Activated CD4-positive, alpha-beta T cell treated with anti-CD3 and anti-CD28 coated beads for 48 hours (primary cell): ENCODE measurements at places on chromosomes 1 and 21.

DNA sequence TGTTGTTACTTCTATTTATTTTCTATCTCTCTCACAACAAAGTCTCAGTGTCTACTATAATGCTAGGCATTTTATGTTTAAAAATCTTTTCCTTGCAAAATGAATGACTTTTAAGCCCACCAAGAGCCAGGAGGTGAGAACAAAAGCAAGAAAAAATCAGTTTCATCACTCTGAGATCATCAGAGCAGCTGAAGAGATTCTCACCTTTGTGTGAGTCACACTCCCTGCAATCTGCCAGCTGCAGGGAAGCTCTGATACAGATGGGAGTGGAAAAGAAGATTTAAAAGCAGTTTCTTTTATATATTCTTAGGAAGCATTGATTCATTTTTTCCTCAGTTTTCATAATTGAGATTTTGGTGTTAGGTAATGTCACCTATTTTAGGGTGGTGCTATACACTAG, 107.6 kb downstream of the LHX9 start:
- DNase-seq: peak; percentile 12

DNA sequence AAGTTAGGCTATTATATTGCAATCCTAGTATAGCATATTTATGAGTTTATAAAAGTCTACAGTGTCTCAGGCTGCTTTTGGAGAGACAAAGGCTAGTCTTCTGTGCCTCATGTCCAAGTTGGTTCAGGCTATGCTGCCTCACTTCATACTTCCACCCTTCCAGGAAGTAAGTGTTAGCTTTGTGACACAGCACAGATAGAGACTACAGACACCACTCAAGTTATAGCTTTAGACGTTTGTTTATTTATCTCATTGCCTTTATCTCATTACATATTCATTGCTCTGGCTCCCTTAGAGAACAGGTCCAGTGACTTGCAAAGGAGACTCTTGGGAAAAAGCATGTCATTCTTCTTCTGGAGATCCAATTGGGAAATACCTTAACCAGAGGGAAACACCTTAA, 22.6 kb upstream of the GBP4 start:
- DNase-seq: no peak

GRCh38 chr1:186022184-186022583, 288.0 kb downstream of the HMCN1 start:
- DNase-seq: no peak

DNA sequence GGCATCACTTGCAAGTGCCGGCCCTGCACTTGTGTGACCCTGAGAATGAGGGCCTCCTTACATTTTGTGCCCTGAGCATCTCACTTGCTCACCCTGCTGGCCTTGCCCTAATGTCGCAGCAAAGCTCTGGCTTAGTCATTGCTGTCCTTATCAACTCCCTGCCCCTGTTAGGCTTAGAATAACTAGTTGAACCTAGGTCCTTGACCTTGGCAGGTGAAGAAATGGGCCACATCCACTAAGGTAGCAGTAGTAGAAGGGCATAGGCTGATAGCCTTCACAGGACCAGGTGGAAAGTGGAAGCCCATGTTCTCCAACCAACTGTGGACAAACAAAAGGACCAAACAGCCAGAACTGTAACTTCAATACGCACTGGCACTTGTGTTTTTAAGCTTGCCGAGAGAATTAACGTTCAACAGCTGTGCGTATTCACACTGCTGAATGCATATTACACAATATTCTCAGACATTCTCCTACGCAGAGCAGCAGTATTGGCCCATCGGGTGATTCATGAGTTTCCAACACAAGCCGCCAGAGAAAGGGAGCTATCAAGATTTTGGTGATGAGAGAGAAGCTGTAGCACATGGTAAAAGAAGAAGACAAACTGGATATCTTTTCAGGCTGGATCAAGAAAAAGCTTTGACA, 27.7 kb upstream of the PTGFRN start:
- peak; percentile 59 for DNase-seq

GRCh38 chr1:205350691-205351141, 6.0 kb downstream of the KLHDC8A start:
- no peak for DNase-seq

DNA sequence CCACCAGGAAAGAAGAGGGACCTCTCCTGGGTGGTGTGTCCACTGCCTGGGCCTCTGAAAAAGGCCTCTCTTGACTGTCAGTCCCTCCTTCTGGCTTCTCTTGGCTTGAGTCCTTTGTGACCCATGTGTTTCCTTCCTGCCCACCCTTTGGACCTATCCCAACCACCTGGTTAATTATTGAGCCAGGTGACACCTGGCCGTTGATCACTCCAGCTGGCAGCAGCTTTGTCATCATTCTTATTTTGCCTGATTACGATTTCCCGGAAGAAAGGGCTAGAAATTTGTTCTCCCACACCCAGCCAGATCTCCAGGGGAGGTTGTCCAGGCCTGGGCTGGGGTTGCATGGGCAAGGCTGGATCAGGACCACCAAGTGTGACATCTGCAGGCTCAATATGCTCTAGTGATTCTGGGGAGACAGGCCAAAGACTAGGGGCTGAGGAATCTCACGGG, 24.8 kb downstream of the CSF1 start:
- DNase-seq: no peak

DNA sequence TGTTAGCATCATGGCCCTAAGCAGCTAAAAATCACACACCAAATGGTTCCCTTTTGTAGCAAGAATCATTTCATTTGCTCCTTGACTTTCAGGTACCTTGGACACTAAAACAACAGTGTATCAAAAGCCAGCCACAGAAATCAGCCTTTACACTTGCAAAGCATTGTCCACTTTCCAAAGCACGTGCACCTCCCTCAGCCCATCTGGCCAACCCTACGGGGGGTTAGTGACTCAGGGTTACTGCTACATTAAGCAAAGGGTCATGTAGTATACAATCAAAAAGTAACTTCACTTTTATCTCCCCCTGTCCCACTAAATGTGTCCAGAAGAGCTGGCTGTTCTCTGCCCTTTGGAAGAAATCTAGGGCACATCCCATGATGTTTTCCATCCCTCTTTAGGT, 149.7 kb downstream of the HIVEP3 start:
- DNase-seq: no peak

GRCh38 chr1:232655028-232655745, 25.3 kb upstream of the SIPA1L2 start:
- DNase-seq: no peak

- no peak for DNase-seq
These were observed 16.6 kb upstream of the PTP4A2 start for GRCh38 chr1:31954607-31955283.

- no peak for DNase-seq
These were observed 47.9 kb upstream of the LAPTM5 start for GRCh38 chr1:30805304-30806003.

DNA sequence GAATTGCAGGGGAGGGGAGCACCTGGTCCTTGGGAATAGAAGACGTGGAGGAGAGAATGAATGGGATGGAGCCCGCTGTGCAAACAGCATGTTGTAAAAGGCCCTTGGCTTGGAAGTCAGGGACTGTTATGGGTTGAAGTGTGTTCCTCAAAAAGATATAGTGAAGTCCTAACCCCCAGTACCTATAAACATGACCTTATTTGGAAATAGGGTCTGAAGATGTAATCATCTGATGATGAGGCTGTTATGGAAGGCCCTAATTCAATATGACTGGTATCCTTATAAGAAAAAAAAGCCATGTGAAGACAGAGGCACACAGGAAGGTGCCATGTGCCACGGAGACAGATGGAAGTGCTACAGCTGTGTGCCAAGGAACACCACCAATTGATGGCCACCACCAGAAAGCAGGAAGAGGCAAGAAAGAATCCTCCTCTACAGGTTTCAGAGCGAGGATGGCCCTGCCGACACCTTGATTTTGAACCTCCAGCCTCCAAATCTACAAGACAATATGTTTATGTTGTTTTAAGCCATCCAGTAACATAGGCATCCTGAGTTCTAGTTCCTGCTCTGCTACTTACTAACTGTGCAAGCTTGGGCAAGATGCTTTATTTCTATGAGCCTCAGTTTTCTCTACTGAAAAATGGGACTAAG, 51.2 kb downstream of the LRRN2 start:
- no peak for DNase-seq

DNA sequence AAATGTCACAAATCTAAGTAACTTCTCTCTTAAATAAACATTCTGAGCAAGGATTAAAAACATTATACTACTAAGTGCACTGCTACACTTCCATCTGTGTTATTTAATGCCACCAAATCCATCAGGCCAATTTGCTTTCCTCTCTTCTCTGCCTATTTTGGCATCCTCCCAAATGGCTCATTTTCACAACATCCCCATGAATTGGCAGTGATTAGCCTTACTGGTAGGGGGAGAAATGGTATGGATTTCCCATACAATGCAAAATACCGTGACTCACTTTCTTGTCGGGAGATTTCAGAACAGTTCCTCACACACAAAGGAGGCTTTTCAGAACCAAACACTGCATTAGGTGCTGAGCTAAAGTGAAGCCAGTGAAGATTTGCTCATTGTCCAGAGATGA, 195.7 kb downstream of the MIS18A start:
- DNase-seq: no peak

- no peak for DNase-seq
These were observed 2.6 kb upstream of the TSPAN1 start for GRCh38 chr1:46172321-46172720.

- DNase-seq: no peak
These were observed 66.3 kb upstream of the KIF1B start for GRCh38 chr1:10143961-10144485.

DNA sequence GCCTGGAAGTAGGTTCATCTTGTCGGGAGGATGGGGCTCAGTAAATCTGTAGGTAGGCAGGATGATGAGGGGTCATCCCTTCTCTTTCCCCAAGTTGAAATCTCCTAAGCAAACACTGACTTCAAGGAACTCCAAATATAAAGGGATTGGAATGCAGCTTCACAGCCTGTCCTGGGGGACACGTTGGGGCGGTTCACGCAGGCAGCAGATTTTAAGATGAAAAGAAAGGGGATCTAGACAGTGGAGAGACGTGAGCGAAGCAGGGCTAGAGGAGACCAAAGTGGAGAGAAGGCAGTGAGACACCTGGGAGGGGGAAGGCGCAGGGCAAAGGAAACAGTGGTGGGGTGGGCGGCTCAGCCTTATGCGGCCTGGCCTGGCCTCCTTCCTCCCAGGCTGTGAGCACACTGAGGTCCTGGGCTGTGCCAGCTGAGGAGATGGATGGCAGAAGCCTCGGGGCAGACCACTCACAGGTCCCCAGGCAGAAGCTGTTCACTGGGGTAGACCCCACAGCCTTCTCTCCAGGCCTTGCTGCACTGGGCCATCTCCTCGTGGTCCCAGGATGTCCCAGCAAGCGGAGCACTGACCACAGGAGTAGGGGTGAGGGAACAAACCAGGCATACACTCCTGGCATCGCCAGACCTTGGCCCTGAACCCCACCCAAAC, 51.7 kb downstream of the TOR1AIP2 start:
- DNase-seq: no peak

DNA sequence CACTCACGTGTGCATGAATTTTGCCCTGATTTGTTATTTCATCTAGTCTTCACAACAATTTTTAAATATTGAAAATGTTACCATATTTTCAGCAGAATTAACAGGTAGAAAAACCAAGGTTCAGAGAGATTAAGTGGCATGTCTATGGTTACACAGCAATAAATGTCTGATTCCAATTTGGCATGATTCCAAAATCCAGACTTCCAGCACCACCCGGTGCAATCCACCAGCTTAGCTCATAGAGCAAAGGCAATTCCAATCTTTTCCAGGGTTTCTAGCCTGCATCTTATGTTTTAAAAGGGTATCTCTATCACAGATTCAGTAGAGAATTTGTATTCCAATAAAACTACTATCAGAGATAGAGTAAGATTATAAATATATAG, 161.8 kb downstream of the TPR start:
- DNase-seq: no peak

GRCh38 chr1:107972391-107973180, 7.6 kb upstream of the VAV3 start:
- no peak for DNase-seq

GRCh38 chr1:35115459-35116383, 36.5 kb downstream of the ZMYM1 start:
- no peak for DNase-seq

DNA sequence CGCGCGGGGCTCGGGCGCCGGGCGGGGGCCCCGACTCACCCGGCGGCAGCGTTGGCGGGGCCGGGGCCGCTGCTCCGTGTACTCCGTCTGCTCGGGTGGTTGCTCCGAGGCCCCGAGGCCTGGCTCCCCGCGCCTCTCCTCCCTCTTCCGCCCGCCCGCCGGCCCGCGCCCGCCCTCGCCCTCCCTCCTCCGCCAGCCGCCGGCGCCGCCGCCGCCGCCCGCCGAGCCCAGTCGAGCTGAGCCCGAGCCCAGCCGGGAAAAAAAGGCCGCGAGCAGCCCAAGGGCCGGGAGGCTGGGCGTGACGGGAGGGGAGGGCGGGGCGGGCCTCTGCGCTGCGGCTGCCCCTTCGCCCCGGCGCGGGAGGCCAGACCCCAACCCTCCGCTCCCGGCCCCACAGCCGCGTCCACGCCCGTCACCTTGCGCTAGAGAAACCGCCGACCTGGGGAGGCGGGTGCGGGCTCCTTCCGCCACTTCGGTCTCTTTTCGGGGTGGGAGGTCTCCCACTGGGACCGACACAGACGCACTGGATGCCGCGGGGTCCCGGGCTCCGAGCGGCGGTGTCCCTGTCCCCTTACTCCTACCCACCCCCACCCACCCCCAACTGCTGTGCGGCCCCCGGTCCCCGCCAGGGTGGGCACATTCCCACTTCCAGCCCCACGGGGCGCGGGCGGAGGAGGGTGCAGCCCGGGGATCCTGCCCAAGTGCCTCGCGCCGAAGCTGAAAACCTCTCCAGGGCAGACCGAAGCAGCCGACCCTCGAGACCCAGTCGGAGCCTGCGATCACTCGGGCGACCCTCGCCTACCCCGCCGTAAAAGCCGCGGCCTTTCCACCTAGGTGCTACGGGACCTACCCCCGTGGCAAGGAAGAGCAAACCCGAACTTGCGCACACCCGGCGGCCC, at the start of gene CERS2:
TSS of gene CERS2 (minus strand) at position 256 of the 899 bp plus-strand sequence. CDS start 5,745 bp downstream, outside the sequence.
- peak; percentile 77 for DNase-seq

DNA sequence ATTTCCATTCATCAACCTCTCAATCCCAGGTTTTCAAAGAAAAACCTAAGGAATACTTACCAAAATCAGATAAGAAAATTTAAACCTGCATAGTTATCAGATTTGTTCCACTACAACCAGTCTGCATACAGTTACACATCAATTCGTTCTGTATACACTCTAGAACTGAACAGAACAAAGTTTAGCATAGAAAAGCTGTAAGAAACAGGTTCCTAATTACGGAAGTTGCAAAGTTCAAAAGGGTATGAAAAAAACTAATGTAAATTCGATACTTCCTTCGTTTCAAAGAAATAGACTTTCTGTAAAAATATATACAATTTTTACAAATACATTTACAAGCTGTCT, 3.1 kb downstream of the MCL1 start:
- no peak for DNase-seq

- DNase-seq: no peak
These were observed 857.9 kb downstream of the BRINP3 start for GRCh38 chr1:189619682-189620332.

DNA sequence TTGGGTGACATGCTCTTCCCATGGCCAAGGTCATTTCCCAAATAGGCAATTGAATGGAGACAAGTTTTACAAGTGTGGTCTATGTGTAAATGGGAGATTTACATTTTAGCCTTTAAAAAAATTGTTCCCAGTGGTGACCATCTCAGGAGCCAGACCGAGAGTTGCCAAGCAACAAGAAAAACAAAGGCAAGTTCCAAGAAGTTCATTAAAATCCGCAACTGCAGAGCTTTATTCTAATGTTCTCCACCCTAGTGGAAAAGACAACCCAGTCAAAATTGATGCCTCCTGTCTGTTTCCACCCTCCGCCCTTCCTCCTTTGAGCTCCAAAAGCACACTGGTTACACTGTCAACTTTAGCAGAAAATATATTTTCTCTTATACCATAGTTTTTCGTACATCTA, 33.2 kb upstream of the CD55 start:
- DNase-seq: no peak
